ENCODE measurements at places on chromosomes 2 and 18. TPM values are rescaled to one million over a fixed set of nuclear protein-coding genes. Genes with fewer than 3 reads are reported as not detected.

Gene SP9
- not detected for total RNA-seq

Gene C2orf15
- 0.60 TPM for total RNA-seq

Gene GNAL
- 4.4 TPM for total RNA-seq

Gene MYO7B
- 0.07 TPM for total RNA-seq

Gene OSBPL1A
- total RNA-seq, result 25.5 TPM

All from foreskin keratinocyte (primary cell).